T47D (cell line): ENCODE measurements at places on chromosomes 3 and 15.

GRCh38 chr15:79872358-79873017 is 24.3 kb downstream of the MTHFS start:
- no peak for DNase-seq

- DNase-seq: no peak
These were observed 112.2 kb downstream of the RFTN1 start for GRCh38 chr3:16401273-16401672.

- peak; percentile 64 for DNase-seq
These were observed 319.6 kb downstream of the ZBTB20 start for GRCh38 chr3:114827495-114827894.

GRCh38 chr3:186497608-186498007 is 46.6 kb downstream of the CRYGS start:
- no peak for DNase-seq

GRCh38 chr3:194142156-194142910 is 6.4 kb downstream of the HES1 start:
- DNase-seq: peak; percentile 59

GRCh38 chr15:71400294-71400693 is 285.0 kb downstream of the THSD4 start:
- DNase-seq: no peak

- no peak for DNase-seq
These were observed 68.5 kb downstream of the GRIP2 start for GRCh38 chr3:14471690-14472089.

GRCh38 chr15:34616613-34617012 is 33.2 kb upstream of the GOLGA8B start:
- no peak for DNase-seq

- no peak for DNase-seq
These were observed 481.2 kb upstream of the WNT5A start for GRCh38 chr3:55968331-55968730.

GRCh38 chr3:54670201-54671000 is 257.5 kb downstream of the LRTM1 start:
- DNase-seq: no peak

DNA sequence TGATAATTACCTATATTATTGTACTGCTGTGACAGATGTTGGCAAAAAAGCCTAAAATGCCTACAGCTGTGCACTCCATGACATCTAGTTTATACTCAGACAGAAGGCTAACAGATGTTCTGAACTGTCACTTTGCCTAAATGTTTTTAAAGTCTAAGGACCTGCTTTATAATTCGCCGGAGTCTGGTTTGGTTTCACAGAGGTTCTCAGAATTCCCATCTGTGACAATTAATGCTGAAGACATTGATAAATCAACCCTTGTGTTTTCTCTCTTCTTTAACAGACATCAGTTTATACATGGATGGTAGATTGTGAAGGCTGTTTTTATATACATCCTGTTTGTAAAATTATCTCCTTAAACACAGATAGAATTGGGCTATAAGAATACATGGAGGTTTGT is 19.8 kb upstream of the SOX2 start:
- DNase-seq: no peak

GRCh38 chr3:122519693-122520092 is 5.0 kb upstream of the KPNA1 start:
- no peak for DNase-seq

DNA sequence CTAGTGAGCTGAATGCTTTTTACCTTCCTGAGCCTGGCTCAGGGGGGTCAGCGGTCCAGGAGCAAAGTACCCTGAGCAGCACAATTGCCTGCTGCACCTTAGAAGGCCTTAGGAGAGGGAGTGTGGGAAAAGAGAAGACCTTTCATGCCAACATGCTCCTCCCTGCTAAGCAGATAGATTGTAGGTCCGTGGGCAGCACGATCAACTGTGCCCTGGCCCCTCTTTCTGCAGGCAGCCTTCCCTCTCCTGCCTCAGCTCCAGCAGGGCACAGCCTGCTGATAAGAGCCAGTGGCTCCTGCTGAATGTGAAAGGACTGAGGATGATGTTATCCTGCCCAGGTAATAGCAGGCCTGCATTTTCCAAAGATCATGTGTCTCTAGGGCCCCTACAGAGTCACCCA is 4.1 kb downstream of the CORO2B start:
- no peak for DNase-seq

GRCh38 chr3:52225452-52226228 is at the start of gene TLR9:
Gene TLR9 (minus strand): TSS chr3:52225645. CDS start chr3:52225529, 116 bp downstream.
- DNase-seq: no peak

GRCh38 chr3:116586285-116586944 is 123.2 kb upstream of the TUSC7 start:
- no peak for DNase-seq

GRCh38 chr15:77557564-77557963 is 75.1 kb downstream of the LINGO1 start:
- DNase-seq: no peak

GRCh38 chr15:52440414-52440813 is 88.3 kb downstream of the MYO5A start:
- DNase-seq: no peak

GRCh38 chr3:148077318-148077923 is 620.3 kb upstream of the AGTR1 start:
- peak; percentile 42 for DNase-seq

DNA sequence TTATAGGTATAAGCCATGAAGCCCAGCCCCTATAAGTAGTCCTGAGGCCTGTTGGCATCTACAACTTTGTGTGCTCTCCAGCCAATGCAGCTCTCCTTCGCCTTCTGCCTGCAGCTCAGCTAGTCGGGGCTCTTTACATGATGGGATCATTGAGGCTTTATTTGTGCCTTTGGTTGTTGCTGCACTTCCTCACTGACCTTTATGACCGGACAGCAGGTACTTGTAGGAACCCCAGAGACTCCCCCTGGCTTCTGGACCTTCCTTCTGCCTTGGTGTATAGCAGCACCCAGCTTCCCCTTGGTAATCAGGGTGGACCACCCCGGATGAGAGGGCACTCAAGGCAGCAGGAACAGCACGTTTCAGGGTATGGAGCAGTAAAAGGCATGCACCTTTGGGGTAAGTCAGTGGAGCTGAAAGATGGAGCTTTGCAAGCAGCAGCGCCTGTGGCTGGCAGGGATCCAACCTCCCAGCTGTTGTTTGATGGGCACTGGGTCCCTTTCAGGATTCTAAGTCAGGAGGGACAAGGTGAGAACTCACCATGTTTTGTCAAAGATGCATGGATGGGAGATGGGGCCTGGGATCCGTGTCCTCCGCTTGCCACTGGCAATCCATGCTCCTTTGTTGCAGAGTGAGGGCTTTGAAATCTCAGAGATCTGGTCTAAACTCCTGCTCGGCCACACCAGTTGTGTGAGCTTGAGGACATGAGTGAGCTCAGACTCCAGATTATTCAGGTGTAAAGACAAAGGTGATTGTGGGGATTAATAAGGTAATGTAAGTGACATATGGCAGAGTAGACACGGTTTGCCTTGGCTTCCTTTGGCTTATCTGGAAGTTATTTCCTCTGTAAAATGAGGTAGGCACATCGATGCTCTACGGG is 65.1 kb upstream of the KLF13 start:
- DNase-seq: no peak

DNA sequence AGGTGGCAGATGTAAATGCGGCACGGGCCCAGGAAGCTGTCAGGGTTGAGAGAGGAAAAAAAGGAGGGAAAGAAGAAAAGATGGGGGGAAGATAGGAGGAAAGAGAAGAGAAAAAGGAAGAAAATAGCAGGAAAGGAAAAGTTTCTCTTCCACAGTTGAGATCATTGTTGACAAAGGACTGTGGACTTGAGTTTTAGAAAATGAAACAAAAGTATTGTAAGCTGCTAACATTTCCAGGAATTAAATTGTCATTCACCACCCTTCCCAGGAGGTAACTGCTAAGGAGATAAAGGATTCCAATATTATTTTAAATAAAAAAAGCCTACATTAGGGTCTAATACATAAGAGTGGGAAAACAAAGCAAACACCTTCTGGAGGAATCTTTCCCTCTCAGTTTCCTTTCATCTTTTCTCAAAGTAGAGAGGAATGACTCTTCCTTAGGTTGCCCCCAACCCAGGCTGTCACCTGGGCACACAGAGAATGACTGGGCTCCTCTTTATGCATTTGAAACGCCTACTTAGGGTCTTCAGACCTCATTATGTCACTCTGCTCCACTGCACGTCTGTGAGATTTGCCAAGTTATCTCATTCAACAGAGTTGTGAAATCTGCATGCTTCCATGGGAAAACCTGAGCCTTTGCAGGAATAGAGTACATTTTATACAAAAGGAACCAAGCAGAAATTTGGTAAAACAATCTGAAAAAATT is 194.0 kb downstream of the TNIK start:
- no peak for DNase-seq

DNA sequence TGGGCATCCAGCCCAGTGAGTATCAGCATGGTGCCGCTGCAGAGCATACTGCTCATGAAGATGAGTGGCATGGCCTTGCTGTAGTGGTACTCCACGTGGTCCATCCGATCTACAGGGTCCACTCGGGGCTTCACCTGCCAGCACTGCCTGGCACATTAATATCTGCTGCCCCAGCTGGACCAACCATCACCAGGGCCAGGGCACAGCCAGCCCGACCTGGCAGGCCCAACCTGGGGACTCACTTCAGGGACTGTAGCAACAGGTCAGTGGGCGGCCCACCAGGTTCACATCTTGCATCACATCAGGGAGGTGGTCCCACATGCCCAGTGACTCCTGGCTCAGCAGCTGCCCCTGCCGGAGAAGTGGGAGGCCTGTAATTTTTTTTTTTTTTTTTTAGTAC is 48.1 kb downstream of the CDIN1 start:
- DNase-seq: no peak
